ENCODE measurements at places on chromosomes 13 and 19.

GRCh38 chr13:113771709-113772331 is 12.8 kb downstream of the TMEM255B start:
- no peak for DNase-seq

GRCh38 chr13:48567515-48568369 is 34.9 kb upstream of the RCBTB2 start:
- no peak for DNase-seq

GRCh38 chr13:37198629-37199028 is 93.2 kb upstream of the CSNK1A1L start:
- no peak for DNase-seq

DNA sequence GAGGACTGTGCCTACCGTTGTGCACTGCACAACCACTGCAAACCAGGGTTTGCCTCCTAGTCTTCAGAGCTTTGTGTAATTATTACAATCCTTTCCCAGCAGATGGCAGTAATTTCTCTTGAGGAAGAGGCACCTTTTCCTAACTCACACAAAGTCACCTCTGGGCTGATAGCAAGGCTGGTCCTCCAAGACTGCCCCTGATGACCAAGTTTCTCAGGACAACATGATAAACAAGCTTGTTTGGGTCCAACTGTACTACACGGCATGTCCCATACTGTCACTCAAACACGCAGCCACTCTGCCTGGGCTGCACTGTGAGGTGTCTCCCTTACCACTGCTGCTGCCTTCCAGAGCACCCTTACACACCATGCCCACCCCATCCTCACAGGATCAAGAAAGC is 39.3 kb downstream of the RFXAP start:
- DNase-seq: peak; percentile 34

GRCh38 chr13:26502826-26503225 is 54.7 kb upstream of the WASF3 start:
- peak; percentile 83 for DNase-seq

DNA sequence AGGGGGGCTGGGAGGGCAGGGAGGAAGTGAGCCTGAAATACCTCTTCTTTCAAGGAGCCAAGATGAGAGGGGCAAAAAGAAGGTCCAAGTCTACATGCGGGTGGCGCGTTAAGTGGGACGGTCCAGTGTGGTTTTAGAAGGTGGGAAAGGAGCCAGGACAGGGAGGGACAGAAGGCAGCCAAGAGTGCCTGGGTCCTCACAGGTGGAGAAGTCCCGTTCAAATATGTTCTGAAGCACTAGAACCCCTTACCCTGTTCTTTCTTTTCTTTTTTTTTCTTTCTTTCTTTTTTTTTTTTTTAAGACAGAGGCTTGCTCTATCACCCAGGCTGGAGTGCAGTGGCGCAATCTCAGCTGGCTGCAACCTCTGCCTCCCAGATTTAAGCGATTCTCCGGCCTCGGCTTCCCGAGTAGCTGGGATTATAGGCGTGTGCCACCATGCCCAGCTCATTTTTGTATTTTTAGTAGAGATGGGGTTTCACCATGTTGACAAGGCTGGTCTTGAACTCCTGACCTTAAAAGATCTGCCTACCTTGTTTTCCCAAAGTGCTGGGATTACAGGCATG is 7.4 kb downstream of the CAMSAP3 start:
- no peak for DNase-seq

GRCh38 chr13:58476206-58476918 is 844.8 kb downstream of the PCDH17 start:
- no peak for DNase-seq

DNA sequence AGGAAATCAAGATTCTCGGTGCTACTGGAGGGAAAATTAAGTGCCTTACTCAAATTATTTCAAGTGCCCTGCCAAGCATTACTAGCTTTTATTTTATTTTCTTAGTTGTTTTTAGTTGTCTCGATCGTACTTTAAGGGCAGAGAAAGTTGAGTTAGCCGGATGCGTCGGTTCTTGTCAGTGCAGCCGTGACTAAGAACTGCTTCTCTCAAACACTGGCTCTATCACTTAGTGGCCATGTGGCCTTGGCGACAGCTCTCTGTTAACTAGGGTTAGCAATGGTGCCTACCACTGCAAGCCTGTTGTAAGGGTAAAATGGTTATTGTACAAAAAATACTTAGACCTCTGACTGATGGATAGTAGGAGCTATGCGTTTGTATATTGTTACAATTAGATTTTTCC is 227.8 kb downstream of the KATNAL1 start:
- DNase-seq: no peak

DNA sequence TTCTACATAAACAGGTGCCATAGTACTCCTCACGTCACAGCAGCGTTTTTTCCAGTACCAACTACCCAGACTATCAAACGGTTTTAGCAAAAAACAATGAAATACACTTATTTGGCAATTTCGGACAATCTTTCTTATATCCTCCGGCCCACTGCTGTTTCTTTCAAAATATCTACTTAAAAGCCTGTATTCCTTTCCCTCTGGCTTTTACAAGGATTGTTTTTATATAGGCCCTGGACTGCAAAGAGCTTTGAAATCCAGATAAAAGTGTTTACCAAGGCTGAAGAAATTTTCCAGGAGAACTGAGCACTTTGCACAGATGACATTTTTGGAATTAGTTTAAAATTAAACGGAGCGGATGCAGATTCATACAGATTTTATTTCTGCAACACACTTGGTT is 255.9 kb upstream of the STARD13 start:
- DNase-seq: no peak

- no peak for DNase-seq
These were observed 56.6 kb downstream of the FREM2 start for GRCh38 chr13:38743466-38743865.

- DNase-seq: no peak
These were observed 37.9 kb upstream of the ISYNA1 start for GRCh38 chr19:18475762-18476331.

DNA sequence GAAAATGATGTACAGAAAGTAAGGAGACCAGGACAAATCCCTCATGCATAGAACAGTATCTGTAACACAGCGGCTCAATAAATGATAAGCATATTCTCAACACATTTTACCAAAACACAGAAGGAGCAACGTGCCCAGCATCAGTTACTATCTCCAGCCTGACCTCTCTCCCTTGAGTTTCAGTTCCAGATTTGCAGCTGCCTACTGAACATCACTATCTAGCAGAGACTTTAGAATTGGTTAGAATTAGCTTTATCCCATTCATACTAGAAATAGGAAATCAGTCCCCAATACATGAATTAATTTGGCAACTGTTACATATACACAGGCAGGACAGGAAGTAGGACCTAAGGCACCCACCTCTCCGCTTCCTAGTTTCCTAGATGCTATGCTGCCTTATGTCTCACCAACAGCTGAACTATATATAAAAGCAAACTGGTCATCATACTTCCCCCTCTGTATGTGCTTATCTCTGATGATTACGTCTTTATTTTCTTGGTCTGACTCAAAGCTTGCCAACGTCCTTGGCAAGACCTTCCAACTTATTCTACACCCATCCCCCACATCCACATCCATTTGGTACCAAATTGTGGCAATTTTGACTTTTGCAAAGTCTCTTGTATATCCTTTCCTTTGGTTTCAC is 61.1 kb downstream of the SACS start:
- DNase-seq: no peak

DNA sequence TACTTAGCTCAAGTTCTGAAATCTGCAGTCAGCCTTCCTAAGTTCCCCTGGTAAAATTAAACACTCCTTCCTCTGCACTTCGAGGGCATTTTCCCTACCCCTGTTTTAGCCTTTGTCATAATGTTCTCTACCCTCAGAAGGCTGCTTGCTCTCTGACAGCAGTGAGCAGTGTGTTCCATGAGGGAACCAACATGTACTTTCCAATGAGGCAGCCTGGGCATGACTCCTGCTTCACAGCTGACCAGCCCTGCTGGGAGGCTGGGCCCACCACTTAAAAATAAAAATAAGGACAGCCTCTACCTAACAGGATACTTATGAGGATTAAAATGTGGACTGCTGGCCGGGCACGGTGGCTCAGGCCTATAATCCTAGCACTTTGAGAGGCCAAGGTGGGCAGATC is 26.4 kb downstream of the RUBCNL start:
- no peak for DNase-seq

DNA sequence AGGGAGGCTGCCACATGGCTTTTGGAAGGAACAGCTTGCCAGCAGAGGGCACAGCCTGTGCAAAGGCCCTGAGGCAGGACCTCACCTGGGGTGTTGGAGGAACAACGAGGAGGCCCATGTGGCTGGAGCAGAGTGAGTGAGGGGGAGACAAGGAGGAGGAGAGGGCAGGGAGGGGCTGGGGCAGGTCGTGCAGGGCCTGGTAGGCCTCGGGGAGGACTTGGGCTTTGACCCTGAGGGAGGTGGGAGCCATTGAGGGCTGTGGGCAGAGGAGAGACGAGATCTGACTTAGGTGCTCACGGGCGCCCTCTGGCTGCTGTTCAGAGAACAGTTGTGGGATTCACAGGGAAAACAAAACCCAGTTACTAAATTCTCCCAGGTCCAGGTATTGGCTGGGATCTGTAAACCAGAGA is 25.2 kb downstream of the ZNRF4 start:
- peak; percentile 16 for DNase-seq

DNA sequence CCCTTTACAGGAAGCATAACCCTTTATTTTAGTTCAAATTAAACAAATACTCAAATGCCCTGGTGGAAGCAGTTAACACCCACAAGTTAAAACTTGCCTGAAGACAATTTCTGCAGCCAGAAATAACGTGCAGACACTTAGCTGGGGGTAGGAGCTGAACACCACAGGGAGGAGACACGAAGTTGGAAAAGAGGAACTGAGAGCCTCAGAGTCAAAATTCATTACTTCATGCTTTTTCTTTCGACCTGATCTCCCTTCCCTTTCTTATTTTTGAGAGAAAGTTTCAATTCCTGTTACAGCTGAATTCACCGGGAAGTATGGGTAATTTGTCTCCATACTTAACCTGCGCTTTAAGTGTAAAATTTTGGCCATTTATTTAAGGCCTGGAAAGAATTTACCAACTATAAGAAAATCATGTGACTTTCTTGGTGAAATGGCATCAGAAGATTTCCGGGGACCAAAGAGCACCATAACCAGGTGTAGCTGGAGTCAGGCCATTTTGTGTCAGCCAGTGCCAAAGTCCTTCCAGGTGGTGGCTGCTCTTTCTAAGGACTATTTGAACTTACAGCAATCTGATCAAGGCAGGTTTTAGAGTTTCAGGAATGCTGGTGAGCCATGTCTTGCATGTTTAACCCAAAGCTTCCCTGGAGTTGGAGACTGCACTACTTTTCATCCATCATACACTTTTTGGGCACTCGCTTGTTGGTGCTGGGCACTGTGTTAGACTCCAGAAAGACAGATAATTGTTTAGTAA is 46.5 kb upstream of the RCBTB2 start:
- no peak for DNase-seq

GRCh38 chr13:107450931-107451330 is 764.4 kb downstream of the LIG4 start:
- no peak for DNase-seq

DNA sequence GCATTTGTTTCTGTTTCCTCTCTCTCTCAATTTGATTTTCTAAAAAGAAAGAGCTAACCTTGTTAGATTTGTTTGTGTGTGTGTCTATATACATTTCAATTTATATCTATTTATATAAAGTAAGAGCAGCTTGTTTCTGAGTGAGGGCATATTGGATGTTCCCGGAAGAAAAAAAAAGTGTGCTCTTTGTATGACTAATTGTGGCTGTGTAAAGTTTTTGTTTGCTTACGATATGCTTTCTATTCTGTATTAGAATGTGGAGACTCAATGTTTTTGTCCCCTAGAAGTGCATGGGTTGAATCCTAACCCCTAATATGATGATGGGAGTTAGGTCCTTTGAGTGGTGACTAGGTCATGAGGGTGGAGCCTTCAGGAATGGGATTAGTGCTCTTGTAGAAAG is 66.6 kb upstream of the C1QTNF9B start:
- no peak for DNase-seq

GRCh38 chr19:37055330-37055729 is 22.9 kb upstream of the ZNF420 start:
- no peak for DNase-seq

DNA sequence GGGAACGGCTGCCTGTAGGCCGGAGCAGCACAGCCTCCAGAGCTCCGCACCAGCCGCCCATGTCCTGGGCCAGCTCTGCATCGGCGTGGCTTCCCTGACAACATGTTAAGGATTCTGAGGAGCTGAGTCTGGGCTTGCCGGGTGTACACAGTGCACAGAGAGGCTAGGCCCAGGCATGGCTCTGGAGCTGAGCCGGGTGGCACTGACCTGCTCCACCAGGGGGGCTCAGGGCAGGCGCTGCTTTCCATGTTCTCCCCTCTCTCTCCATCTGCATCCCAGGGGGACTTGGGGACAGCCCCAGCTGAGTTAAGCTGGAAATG is 31.6 kb downstream of the AP1M1 start:
- DNase-seq: no peak

- DNase-seq: no peak
These were observed 4.4 kb downstream of the CILP2 start for GRCh38 chr19:19542507-19542906.

DNA sequence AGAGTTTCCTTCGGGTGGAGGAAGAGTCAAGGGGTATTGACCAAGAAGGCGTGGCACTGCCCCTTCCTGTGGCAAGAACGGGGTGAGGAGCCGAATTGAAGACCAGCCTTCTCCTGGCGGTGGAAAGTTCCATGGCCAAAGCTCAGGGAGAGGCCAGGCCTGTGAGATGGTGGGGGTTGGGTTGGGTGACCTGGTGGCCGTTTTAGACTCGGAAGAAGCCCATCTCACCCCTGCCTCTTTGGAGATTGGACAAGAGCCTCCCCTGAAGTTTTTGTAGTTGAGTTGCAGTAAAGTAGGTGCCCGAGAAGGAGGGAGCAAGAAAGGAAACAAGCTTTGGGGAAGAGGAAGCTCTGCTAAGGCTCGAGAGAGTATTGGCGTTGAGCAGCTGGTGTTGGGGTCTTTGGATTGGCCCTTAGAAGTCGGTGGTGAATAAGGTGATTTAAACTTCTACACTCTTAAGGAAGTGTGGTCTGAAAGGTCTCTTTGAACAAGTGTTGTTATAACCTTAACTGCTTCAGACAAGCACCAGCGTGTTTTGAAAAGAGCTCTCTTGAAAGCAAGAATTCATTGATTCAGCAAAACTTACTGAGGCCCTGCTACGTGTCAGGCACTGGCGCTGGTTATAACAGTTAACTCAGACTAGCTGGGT is 964 bp downstream of the SPINT2 start:
- peak; percentile 81 for DNase-seq

- DNase-seq: no peak
These were observed 1.5 kb downstream of the CERS1 start for GRCh38 chr19:18894254-18895037.

GRCh38 chr19:21604951-21605476 is 99.6 kb downstream of the ZNF429 start:
- no peak for DNase-seq

DNA sequence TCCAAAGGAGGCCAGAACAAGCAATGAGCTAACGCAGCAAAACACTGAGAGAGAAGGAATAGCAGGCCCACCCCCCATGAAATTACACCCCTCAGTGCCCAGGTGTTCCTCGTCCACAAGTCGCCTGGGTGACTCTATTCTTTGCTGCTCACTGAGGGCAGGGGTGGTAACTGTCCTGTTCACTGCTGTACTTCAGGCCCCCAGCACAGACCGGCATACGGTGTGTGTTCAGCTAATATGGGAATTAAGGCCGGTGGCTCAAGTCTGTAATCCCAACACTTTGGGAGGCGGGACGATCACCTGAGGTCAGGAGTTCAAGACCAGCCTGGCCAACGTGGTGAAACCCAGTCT is 31.9 kb downstream of the DHRS12 start:
- no peak for DNase-seq

Measured in Jurkat, Clone E6-1 (cell line).